ENCODE measurements at places on chromosomes 3 and 15. TPM values are rescaled to one million over a fixed set of nuclear protein-coding genes. Genes with fewer than 3 reads are reported as not detected.
A peak's percentile ranks its signal among the peaks of the same experiment; 100 is the strongest.

DNA sequence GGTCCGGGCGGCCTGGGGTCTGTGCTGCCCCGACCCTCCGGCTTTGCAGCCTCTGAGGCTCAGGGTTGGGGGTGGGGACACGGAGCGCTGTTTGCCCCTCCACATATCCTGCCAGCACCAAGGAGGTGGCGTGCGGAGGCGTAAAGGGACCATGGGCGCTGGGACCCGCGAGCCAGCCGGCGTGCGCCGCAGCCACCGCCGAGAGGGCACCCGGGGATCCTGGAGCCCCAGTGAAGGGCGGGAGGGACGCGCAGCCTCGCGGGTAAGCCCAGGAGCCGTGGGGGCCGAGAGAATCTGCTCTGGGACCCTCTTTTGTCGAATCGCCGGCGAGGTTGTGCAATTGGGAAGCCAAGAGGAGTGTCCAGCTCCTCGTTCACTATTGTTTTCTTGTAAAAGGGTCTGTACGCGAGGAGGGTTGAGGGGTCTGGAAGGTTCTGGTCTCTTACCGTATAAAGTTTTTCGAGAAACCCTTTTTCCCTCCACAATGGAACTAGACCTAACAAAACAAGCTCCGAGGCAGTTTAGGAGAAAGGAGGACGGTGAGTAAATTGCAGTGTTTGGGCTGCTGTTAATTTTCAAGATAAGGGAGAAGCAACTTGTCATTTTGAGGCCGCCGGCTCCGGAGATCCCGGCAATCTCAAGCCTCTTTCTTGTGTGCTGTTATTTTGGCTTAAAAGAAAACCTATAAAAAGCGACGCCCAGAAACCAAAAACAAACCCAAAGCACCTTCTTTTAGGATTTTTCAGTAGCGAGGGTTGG lies 29.9 kb upstream of the ST3GAL6 start:
- peaks cover 56% of the 10 kb centered on the region for H3K27me3 ChIP-seq
- DNase-seq: peak; percentile 22
- H3K27ac ChIP-seq: no peak overlapping the region
- H3K4me3 ChIP-seq: peak overlapping the region; percentile 51
- peaks cover 15% of the 10 kb centered on the region for H3K4me1 ChIP-seq
- no peaks in the 10 kb centered on the region for H3K36me3 ChIP-seq

GRCh38 chr3:178850450-178851190 lies 221.0 kb downstream of the ZMAT3 start:
- DNase-seq: no peak
- H3K27me3 ChIP-seq: no peaks in the 10 kb centered on the region
- no peaks in the 10 kb centered on the region for H3K4me1 ChIP-seq
- H3K4me3 ChIP-seq: no peak overlapping the region
- H3K36me3 ChIP-seq: no peaks in the 10 kb centered on the region
- no peak overlapping the region for H3K27ac ChIP-seq

GRCh38 chr15:71103102-71103676 lies 12.1 kb upstream of the THSD4 start:
- no peak overlapping the region for H3K4me3 ChIP-seq
- no peak for DNase-seq
- no peaks in the 10 kb centered on the region for H3K36me3 ChIP-seq
- peaks cover 3% of the 10 kb centered on the region for H3K4me1 ChIP-seq
- peaks cover 8% of the 10 kb centered on the region for H3K27me3 ChIP-seq

- H3K4me3 ChIP-seq: no peak overlapping the region
- H3K27me3 ChIP-seq: peaks cover 4% of the 10 kb centered on the region
- no peak for DNase-seq
- H3K4me1 ChIP-seq: no peaks in the 10 kb centered on the region
- H3K36me3 ChIP-seq: peaks cover 2% of the 10 kb centered on the region
These were observed 451.0 kb downstream of the MFSD1 start for GRCh38 chr3:159252772-159253384.

DNA sequence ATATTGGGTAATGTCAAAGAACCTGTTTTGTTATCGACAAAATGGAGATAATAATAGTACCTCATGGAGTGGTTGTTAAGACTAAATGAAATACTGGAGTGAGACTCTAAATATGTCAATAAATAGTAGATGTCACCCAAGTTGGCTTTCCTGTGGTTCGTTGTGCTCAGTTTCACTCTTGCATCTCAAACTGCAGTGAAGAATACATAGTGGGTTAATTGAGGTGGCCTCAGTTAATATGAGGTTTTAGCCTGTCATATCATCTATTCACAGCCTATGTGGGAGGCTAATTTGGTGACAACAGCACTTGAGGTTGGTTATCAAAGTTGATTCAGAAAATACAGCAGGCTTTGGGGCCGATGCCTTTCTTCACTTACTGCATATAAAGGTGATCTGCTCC lies 485.5 kb upstream of the SUCLG2 start:
- no peak overlapping the region for H3K4me3 ChIP-seq
- no peak for DNase-seq
- H3K4me1 ChIP-seq: peaks cover 3% of the 10 kb centered on the region
- H3K27me3 ChIP-seq: no peaks in the 10 kb centered on the region

DNA sequence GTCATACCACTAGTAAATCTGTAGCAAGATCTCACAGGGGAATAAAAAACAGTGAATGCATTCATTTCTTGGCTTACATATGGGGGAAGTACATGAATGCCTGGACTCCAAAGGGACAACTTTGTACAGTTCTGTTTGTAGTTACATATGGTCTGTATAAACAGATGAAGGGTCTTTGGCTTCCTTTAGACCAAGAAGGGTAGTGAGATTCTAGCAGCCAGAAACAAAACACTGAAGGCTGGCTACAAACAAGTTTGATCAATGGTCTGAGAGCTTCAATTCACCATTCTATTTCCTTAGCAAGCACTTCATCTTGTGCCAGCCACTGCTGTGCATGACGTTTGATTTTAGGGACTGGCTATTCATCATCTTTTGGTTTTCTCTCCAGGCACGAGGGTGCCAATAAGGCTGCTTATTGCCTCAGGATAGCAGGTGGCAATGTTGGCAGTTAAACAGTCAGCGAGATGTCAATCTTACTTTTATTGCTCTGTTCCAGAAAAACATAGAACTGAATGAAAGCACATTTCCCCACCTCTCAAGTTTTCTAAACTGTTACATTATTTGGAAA lies 313.7 kb upstream of the COL8A1 start:
- H3K27ac ChIP-seq: no peak overlapping the region
- no peaks in the 10 kb centered on the region for H3K36me3 ChIP-seq
- no peak for DNase-seq

- no peak for DNase-seq
- peaks cover 19% of the 10 kb centered on the region for H3K27me3 ChIP-seq
- no peaks in the 10 kb centered on the region for H3K36me3 ChIP-seq
- H3K4me1 ChIP-seq: no peaks in the 10 kb centered on the region
- H3K27ac ChIP-seq: no peak overlapping the region
These were observed 61.7 kb downstream of the SCN11A start for GRCh38 chr3:38989917-38990510.

DNA sequence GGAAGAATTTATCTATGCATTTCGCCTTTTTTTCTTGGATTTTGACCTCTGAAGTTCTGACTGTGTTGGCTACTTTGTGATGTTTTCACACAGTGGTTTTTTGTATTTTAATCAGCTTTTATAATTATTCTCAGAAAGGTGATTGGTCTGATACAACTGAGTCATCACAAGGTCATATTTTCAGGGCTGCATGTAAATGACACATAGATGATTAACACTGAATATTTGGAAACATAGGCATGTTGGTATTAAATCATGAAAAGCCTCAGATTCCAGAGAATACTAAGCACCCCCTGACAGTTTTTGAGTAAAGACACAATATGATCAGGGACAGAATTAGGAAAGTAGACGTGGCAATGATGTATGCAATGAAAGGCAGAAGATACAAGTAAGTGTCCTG lies 175.5 kb upstream of the SLCO3A1 start:
- no peaks in the 10 kb centered on the region for H3K4me1 ChIP-seq
- peaks cover 17% of the 10 kb centered on the region for H3K27me3 ChIP-seq
- peaks cover 8% of the 10 kb centered on the region for H3K36me3 ChIP-seq

DNA sequence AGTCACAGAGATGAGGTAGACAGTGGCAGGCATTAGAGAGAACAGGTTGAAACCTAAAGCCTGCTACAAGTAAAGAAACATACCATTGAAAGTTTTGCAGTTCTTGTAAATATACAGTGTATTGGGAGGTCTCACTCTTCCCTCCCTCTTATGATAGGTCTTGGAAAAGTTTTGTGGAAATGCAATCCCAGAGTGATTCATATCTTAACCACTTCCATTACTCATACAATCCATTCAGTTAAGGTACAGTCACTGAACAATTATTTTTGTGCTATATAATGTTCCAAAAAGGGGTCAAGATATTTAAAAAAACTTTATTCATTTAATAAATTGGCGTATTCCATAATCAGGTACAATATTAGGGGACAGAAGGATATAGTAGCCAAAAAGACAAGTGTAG lies 737.7 kb upstream of the ALCAM start:
- no peak overlapping the region for H3K27ac ChIP-seq
- no peak for DNase-seq
- H3K27me3 ChIP-seq: no peaks in the 10 kb centered on the region
- H3K4me3 ChIP-seq: no peak overlapping the region
- no peaks in the 10 kb centered on the region for H3K36me3 ChIP-seq

DNA sequence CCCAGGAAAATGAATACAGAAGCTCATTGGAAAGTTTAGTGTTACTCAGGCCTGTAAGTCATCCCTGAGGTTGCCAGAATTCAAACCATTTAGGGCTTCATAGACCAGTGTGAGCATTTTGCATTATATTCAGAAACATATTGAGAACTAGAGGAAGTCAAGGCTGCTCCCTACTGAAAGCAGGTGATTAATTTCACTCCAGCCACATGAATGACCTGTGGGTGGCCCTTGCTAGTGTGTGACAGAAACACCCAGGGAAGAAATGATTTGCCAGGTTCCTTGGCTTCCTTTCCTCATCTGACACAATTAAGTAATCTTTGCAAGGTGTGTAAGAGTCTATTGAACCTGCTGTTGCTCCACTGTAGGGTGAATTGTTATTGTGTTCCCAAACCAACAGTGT lies 61.8 kb downstream of the GAP43 start:
- no peaks in the 10 kb centered on the region for H3K36me3 ChIP-seq
- H3K4me1 ChIP-seq: peaks cover 2% of the 10 kb centered on the region
- H3K4me3 ChIP-seq: no peak overlapping the region
- DNase-seq: peak; percentile 33

DNA sequence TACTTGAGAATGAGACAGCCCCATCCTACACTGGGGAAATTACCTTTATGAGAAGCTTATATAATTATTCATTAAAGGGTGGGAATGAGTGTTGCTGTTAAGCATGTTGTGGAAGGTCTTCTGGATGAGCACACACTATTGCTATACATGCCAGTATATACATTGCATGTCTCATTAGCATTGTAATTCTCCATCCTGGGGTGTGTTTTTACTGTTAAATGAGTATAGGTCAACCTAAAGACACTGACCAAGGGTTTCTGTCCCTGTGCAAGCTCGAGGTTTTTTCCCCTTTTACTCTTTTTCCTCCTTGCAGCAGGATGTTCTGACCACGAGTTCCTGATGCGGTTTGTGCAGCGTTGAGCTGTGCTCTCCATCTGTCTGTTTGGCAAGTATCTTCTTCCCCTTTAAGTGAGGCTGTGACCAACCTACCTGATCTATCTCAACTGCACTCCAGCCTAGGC lies 7.2 kb upstream of the IVD start:
- H3K27ac ChIP-seq: no peak overlapping the region
- H3K4me3 ChIP-seq: no peak overlapping the region
- H3K27me3 ChIP-seq: no peaks in the 10 kb centered on the region
- H3K4me1 ChIP-seq: peaks cover 24% of the 10 kb centered on the region
- DNase-seq: peak; percentile 55
- peaks cover 10% of the 10 kb centered on the region for H3K36me3 ChIP-seq

GRCh38 chr3:128353991-128354687 lies 112.6 kb downstream of the DNAJB8 start:
- H3K27me3 ChIP-seq: no peaks in the 10 kb centered on the region
- no peaks in the 10 kb centered on the region for H3K4me1 ChIP-seq
- no peak overlapping the region for H3K4me3 ChIP-seq
- no peak overlapping the region for H3K27ac ChIP-seq

- H3K4me3 ChIP-seq: no peak overlapping the region
- H3K36me3 ChIP-seq: peaks cover 13% of the 10 kb centered on the region
- DNase-seq: no peak
These were observed 57.6 kb downstream of the LRIG1 start for GRCh38 chr3:66443118-66443803.

DNA sequence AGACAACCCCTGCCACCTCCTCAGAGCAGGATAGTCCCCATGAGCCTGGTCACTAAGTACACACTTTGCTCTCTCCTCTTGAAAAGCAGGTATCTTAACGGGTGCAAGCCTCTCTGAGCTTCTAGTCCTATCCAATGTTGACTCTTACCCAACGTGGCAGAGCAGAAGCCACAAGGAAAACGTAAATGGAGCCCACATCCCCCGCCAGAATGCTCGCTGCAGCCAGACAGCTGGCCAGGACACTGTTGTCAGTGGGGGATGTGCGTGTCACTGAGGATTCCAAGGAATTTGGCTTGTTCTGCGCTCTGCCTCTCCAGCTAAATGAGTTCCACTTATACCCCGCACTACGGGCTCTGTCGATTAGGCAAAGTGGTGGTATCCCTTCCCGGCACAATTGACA lies 67.8 kb upstream of the IGF1R start:
- H3K27ac ChIP-seq: no peak overlapping the region
- no peak overlapping the region for H3K4me3 ChIP-seq
- H3K4me1 ChIP-seq: no peaks in the 10 kb centered on the region
- DNase-seq: no peak

GRCh38 chr3:177147790-177148189 lies 49.5 kb downstream of the TBL1XR1 start:
- H3K27me3 ChIP-seq: no peaks in the 10 kb centered on the region
- no peak overlapping the region for H3K27ac ChIP-seq
- no peak overlapping the region for H3K4me3 ChIP-seq
- peaks cover 1% of the 10 kb centered on the region for H3K36me3 ChIP-seq
- DNase-seq: no peak

DNA sequence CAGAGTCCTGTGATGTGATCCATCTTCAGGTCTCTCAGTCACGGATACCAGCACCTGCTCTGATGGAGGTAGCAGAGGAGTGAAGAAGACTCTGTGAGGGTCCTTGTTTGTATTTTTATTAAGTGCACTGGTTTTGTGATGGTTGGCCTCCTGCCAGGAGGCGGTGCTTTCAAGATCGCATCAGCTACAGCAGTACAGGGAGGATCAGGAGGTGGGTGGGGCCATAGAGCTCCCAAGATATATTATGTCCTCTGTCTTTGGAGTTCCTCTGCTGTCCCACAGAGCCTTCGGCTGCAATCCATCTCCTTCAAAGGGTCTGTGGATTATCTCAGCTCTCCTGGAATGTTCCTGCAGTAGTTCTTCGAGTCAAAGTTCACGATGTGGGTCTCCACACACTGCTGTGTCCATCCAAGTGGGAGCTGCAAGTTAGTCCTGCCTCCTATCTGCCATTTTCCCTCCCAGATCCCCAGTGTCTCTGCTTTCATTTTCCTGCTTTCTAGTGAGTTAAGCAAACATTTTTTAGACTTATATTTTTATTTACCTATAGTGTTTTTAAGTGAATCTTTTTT lies 54.7 kb downstream of the TM2D3 start:
- H3K4me1 ChIP-seq: no peaks in the 10 kb centered on the region
- H3K27me3 ChIP-seq: peaks cover 43% of the 10 kb centered on the region
- peaks cover 4% of the 10 kb centered on the region for H3K36me3 ChIP-seq
- H3K4me3 ChIP-seq: no peak overlapping the region

The KY gene
- not detected for total RNA-seq

The AADAC gene
- not detected for total RNA-seq

The CCDC54 gene
- total RNA-seq: not detected

The MRPL46 gene
- total RNA-seq: 29.6 TPM

The EPHB3 gene
- not detected for total RNA-seq

The EOMES gene
- total RNA-seq: 1.5 TPM

All from activated CD4-positive, alpha-beta memory T cell treated with anti-CD3 and anti-CD28 coated beads for 36 hours (primary cell).